ENCODE measurements at places on chromosomes 16 and 17.

GRCh38 chr17:77086433-77087010 lies 54.2 kb upstream of the SEC14L1 start:
- DNase-seq, result peak; percentile 64

GRCh38 chr17:39591958-39592954 lies 15.5 kb downstream of the NEUROD2 start:
- DNase-seq, result peak; percentile 29

- DNase-seq, result no peak
Measured at GRCh38 chr16:12661656-12662172, 142.0 kb downstream of the CPPED1 start.

DNA sequence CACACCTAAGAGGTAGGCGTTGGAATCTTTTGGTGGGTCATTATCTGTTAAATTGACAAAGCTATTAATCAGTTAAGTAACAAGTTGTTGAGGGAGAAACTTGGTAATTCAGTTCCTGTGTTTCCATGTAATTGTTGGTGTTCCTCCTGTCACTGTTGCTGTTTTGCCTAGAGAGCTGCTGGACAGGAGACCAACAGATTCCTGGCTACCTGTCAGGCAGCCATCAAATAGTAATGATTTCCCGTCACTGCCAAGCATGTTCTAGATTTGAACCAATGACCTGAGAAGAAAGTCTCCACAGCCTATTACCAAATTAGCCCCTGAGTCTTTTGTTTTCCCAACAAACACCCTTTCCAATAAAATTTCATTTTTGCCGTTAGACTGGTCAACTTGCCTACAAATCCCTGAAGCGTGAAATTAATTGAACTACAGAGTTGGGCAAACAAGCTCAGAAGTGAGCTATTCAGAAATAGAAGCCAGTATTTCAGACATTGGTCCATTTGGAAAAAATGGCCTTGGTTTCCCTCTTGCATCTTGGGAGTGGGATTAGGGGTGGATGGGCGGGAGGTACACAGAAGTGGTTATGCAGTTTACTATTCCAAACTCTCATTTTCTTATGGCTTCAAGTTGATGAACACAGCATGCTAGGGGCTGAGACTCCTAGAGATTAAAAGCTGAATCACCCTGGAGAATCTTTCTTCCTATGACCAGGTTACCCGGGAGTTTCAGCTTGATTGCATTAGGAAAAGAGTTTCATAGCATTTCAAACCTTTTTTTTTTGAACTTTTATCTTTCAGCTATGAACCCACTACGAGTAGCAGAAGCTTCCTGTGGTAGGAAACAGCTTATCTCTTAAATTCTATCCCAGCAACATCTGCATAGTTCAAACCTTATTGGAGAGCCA lies 262.8 kb upstream of the MAF start:
- DNase-seq, result no peak

All from CD8-positive, alpha-beta T cell (primary cell).